Body of pancreas (tissue), 4 donors: ENCODE measurements at places on chromosomes 1 and 21.

- no peaks in the 10 kb centered on the region for H3K27me3 ChIP-seq
- no peak overlapping the region for H3K4me3 ChIP-seq
- no peak overlapping the region for H3K27ac ChIP-seq
Measured at GRCh38 chr21:14533499-14534428, 12.4 kb downstream of the SAMSN1 start.

- no peak overlapping the region for H3K27ac ChIP-seq
- H3K4me3 ChIP-seq = no peak overlapping the region
- H3K27me3 ChIP-seq = no peaks in the 10 kb centered on the region
- H3K4me1 ChIP-seq = peaks cover 16% of the 10 kb centered on the region
Measured at GRCh38 chr1:201384406-201384782, 6.9 kb upstream of the TNNT2 start.

DNA sequence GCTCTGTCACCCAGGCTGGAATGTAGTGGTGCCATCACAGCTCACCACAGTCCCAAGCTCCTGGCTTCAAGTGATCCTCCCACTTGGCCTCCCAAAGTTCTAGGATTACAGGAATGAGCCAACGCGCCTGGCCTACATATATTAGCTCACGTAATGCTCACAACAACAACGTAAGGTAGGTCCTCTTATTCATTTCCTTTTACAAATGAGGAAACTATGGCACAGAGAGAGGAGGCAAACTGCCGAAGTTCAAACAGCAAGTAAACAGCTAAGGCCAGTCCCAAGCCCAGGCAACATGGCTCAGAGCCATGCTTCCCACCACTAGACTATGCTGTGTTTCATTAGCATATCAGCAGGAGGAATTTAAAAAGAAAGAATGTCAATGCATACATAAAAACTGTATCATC, 284.4 kb downstream of the VAV3 start:
- no peaks in the 10 kb centered on the region for H3K36me3 ChIP-seq
- no peaks in the 10 kb centered on the region for H3K4me1 ChIP-seq
- DNase-seq = no peak
- no peak overlapping the region for H3K27ac ChIP-seq

DNA sequence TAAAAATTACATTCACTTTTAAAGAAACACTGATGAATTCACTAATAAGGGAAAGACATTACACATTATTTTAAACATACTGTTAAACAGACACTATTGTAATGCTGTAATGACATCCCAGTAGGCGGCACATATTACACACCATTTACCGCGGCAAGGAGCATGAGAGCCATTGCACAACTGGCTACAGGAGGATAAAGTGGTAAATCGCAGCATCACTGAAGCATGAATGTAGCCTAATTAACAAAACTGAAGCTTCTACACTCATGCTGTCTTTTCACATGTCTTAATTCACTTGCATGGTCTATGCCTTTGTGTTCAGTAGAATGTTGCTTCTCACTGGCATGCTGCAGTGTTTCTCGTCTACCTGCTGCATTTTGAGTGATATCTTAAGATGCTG, 1046.0 kb downstream of the MRPL39 start:
- no peaks in the 10 kb centered on the region for H3K27me3 ChIP-seq
- no peaks in the 10 kb centered on the region for H3K36me3 ChIP-seq
- H3K27ac ChIP-seq = no peak overlapping the region
- no peak for DNase-seq

- no peaks in the 10 kb centered on the region for H3K27me3 ChIP-seq
- peaks cover 4% of the 10 kb centered on the region for H3K36me3 ChIP-seq
Measured at GRCh38 chr1:236209185-236209584, 66.8 kb downstream of the GPR137B start.

DNA sequence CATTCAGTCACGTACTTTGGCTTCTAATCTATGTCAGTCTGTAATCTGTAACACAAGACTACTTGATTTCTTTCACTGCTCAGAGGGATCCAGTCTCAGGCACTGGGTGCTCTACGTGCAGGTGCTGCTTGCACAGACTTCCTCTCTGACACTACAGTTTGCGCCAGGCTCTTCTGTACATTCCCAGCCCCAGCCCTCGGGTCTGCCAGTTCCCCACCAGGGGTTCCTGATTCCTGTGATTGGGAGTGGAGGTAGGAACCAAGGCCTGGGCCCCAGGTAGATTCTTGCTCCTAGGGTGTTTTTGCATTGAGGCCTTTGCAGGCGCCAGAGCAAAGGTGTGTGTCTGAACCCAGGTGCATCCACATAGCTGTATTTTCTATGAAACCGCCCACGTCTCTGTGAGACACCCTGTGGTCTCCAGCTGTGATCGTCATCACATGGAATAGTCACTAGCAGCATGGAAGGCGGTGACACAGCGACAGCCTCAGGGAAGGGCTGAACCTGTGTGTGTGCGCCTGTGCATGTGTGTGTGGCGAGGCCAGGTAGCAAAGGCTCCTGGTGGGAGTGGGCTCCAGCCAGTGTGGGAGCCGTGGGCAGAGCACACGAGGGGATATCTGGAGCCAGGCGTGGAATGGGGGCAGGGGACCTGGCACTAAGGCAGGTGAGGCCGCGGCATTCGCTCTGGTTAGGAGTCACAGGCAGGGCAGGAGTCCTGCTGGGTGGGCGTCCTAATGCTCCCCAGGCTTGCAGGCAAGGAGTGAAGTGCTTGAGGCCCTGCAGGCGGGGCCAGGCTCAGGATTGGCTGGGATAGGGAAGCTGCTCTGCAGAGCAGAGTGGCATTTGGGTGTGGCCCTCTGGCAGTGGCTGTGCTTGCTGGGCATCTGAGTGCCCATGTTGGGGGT, 5.2 kb downstream of the GJC2 start:
- H3K4me3 ChIP-seq = no peak overlapping the region
- H3K27me3 ChIP-seq = no peaks in the 10 kb centered on the region
- H3K36me3 ChIP-seq = no peaks in the 10 kb centered on the region
- H3K27ac ChIP-seq = no peak overlapping the region

GRCh38 chr1:29876902-29877301, 640.6 kb downstream of the PTPRU start:
- no peaks in the 10 kb centered on the region for H3K36me3 ChIP-seq
- H3K27ac ChIP-seq = no peak overlapping the region
- H3K4me3 ChIP-seq = no peak overlapping the region
- no peaks in the 10 kb centered on the region for H3K4me1 ChIP-seq
- no peak for DNase-seq

DNA sequence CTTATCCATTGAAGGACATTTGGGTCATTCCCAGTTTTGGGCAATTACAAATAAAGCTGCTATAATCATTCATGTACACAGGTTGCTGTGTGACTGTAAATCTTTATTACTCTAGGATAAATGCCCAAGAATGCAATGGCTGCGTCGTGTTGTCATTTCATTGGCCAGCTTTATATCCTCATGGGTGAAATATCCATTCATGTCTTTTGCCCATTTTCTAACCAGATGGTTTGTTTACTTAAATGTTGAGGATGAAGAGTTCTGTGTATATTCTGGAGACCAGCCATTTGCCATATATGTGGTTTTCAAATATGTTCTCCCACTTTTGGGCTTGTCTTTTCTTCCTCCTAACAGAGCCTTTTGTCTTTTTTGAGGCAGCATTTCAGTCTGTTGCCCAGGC, 25.3 kb downstream of the TRIM11 start:
- no peak overlapping the region for H3K4me3 ChIP-seq
- no peak overlapping the region for H3K27ac ChIP-seq
- no peaks in the 10 kb centered on the region for H3K27me3 ChIP-seq
- DNase-seq = no peak
- H3K36me3 ChIP-seq = no peaks in the 10 kb centered on the region

- H3K36me3 ChIP-seq = no peaks in the 10 kb centered on the region
- DNase-seq = no peak
- H3K27ac ChIP-seq = no peak overlapping the region
- H3K4me1 ChIP-seq = no peaks in the 10 kb centered on the region
Measured at GRCh38 chr1:186903374-186904136, 74.8 kb downstream of the PLA2G4A start.

- no peak overlapping the region for H3K4me3 ChIP-seq
- no peak for DNase-seq
- no peak overlapping the region for H3K27ac ChIP-seq
- H3K4me1 ChIP-seq = no peaks in the 10 kb centered on the region
Measured at GRCh38 chr1:33231166-33231565, 25.1 kb upstream of the ZNF362 start.

DNA sequence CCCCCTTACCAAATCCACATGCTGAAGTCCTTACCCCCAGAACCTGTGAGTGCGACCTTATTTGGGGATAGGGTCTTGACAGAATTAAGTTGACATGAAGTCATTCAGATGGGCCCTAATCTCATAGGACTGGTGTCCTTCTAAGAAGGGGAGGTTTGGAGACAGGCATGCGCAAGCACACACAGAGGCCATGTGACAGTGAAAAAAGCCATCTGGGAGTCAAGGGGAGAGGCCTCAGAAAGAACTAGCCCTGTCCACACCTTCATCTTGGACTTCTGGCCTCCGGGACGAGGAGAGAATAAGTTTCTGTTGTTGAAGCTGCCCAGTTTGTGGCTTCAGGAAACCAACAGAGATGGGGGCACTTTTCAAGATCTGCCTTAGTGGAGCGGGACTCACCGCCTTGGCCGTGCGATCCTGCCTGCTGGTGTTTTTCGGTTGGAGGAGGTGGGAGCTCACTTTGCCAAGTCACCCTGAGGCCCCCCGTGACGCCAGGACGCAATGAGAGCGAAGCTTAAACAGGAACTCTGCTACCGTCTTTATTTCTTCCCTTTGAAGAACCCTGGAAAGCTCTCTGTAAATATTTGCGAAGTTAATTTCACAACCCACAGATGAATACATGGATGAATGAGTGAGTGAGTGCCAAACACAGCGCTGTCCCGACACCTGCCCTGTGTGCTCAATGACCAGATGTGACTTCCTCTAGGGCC, 42.5 kb upstream of the C1orf174 start:
- DNase-seq = no peak
- no peaks in the 10 kb centered on the region for H3K27me3 ChIP-seq
- H3K4me3 ChIP-seq = no peak overlapping the region
- H3K36me3 ChIP-seq = no peaks in the 10 kb centered on the region

- H3K4me3 ChIP-seq = no peak overlapping the region
- peak; percentile 74 for DNase-seq
- peaks cover 11% of the 10 kb centered on the region for H3K4me1 ChIP-seq
Measured at GRCh38 chr1:1290238-1290731, 10.0 kb downstream of the SCNN1D start.

DNA sequence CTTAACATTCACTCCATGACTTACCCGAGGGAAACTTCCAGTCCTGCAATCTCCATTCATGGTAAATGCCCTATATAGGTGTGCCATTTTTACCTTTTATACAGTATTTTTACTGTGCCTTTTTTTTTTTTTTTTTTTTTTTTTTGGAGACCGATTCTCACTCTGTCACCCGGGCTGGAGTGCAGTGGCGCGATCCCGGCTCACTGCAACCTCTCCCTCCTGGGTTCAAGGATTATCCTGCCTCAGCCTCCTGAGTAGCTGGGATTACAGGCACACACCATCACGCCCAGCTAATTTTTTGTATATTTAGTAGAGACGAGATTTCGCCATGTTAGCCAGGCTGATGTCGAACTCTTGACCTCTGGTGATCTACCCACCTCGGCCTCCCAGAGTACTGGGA, 124.4 kb upstream of the PLPPR4 start:
- no peaks in the 10 kb centered on the region for H3K27me3 ChIP-seq
- no peak overlapping the region for H3K4me3 ChIP-seq
- no peaks in the 10 kb centered on the region for H3K36me3 ChIP-seq
- H3K27ac ChIP-seq = no peak overlapping the region
- DNase-seq = no peak

GRCh38 chr21:43740497-43741156, 21.7 kb downstream of the PDXK start:
- H3K27me3 ChIP-seq = no peaks in the 10 kb centered on the region
- no peaks in the 10 kb centered on the region for H3K4me1 ChIP-seq
- peaks cover 10% of the 10 kb centered on the region for H3K36me3 ChIP-seq
- no peak overlapping the region for H3K4me3 ChIP-seq

DNA sequence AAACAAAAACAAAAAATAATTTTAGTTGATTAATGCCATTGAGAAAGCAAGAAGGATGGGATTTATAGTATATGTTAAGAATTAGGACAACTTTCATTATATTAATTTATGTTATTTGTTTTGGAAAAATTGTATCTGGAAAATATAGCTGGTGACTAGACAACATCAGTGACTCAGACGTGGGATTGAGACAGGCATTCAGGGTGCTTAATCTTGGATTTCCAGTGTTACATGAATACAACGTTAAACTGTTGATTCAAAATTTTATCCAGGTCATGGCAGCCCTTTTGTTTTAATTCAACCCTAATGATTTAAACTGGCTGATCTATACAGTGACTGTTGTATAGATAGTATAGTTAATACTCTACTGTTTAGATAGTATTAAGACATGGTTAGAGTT, 827.1 kb upstream of the B3GALT2 start:
- DNase-seq = no peak
- H3K4me3 ChIP-seq = no peak overlapping the region
- no peaks in the 10 kb centered on the region for H3K4me1 ChIP-seq

- no peak overlapping the region for H3K27ac ChIP-seq
- no peak overlapping the region for H3K4me3 ChIP-seq
- no peaks in the 10 kb centered on the region for H3K27me3 ChIP-seq
- DNase-seq = no peak
- no peaks in the 10 kb centered on the region for H3K36me3 ChIP-seq
Measured at GRCh38 chr1:229561141-229561540, 2.6 kb upstream of the ABCB10 start.

DNA sequence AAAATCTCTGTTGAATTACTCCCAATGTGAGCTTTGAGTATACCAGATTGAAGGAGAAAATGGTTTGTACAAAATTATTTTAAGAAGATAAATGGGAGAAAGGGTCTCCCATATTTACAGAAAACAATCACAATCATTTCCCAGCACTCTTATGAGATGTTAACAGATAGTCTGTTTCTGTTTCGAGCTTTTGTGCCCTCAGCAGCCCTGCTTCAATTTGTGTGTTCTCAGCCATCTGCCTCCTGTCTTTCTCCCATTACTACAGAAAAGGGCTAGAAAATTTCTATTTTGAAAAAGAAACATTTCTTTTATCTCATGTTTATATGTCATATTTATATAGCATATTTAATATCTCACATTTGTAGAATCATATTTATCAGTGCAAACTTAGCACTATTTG, 498.4 kb downstream of the TTLL7 start:
- H3K4me1 ChIP-seq = peaks cover 17% of the 10 kb centered on the region
- H3K4me3 ChIP-seq = no peak overlapping the region
- H3K27ac ChIP-seq = no peak overlapping the region
- no peaks in the 10 kb centered on the region for H3K27me3 ChIP-seq
- no peaks in the 10 kb centered on the region for H3K36me3 ChIP-seq

DNA sequence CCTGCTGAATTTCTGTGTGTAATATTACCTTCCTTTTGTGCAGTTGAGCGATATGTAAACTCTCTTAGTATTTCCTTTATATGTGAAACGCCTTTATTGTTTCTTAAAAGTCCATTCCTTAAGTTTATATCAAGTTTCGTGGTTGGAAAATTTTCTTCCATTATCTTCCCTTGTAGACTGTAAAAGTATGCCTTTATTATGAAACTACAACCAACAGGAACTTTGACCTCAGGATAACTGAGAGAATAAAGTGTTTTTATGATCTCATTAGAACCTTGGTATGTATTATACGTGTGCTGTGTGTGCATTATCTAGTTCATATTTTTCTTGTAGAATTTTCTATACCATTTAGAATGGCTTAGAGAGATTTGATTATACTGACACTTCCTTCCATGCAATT, 3.1 kb upstream of the CDC14A start:
- H3K36me3 ChIP-seq = no peaks in the 10 kb centered on the region
- peaks cover 18% of the 10 kb centered on the region for H3K4me1 ChIP-seq
- no peak overlapping the region for H3K4me3 ChIP-seq
- H3K27me3 ChIP-seq = no peaks in the 10 kb centered on the region
- no peak for DNase-seq
